ENCODE measurements at places on chromosomes 11 and 22.

DNA sequence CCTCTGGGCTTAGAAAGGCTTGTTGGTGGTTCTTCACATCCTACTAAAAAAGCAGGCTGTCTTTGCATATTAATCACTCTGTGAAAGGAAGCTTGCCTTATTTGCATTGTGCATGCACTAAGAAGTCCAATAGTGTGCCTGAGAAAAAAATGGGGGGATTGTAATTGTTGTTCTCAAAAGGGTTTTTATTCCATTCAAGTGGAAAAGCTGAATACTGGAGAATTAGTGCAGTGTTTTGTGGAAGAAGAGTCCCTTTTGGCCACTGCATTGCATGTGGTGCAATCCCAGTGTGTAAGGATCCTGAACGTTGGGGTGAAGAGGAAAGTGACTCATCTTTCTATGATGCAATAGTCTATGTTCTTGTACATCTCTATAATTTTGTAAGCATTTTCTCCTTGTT lies 16.5 kb downstream of the NCAM1 start:
- DNase-seq, result no peak

- no peak for DNase-seq
Measured at GRCh38 chr11:1437500-1437899, 47.8 kb downstream of the BRSK2 start.

- DNase-seq, result peak; percentile 71
Measured at GRCh38 chr22:22942511-22943329, 55.1 kb downstream of the IGLL5 start.

DNA sequence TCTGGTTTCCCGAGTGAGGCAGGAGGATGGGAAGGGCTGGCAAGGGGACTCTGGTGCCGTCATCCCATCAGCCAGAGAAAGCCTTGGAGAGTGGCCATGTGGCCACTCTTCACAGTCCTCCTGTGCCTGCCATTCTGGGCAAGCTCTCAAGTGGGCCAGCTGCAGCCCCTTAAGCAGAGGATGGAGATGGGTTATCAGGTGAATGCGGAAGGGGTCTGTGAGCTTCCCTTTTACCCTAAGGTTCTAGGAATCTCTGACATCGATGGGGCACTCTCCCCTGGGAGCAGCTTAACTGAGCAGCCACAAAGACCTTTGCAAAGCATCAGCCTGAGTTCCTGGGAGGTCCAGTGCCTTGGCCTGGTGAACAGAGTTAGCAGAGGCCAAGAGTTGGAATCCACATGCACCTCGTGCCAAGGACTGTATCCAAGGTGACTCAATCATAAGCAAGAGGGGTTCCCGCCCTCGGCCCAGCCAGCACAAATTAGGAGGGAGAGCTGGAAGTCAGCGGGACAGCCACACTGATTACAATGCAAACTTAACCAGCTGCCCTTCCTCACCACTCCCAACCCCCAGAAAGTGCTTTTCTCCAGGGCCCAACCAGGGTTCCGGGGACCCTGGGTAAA lies 193.6 kb downstream of the BUD13 start:
- no peak for DNase-seq

- DNase-seq, result no peak
Measured at GRCh38 chr11:67309166-67309565, 5.8 kb downstream of the SSH3 start.

DNA sequence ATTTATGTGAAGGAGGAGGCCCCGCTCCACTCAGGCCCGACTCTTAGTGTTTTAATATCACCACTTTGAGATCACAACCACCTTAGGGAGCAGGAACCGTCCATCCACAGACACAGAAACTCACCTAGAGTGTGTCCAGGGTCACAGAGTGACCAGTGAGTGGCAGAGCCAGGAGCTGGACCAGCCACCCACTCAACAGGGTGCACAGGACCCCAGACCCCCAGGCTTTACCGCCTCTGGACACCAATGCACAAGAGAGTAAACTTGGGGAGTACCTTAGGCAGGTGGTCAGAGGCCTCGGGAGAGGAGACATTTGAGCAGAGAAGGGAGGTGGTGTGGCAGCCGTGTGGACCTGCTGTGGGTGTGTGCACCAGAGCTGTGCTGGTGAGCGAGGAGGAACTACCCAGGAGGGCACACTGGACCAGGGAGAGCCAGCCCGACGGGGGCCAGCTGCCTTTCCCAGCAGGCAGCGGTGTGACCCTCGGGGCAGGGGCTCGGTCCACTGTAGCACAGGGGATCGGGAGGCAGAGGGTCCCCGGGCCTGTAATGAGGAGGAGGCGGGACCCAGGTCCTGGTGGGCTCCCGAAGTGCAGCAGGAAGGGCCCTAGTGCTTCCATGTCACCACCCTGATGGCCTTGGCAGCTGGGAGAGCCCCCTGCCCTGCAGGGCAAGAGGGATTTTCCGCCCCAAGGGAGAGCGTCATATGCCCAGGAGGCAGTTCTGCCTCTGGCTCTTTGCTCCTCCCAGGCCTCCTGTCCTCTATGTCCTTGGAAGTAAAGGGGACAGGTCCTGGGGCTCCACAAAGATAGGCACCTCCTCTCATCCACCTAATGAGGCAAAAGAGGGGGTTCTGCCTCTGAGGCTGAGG lies 7.5 kb upstream of the NLRP6 start:
- no peak for DNase-seq

- DNase-seq, result no peak
Measured at GRCh38 chr11:57482782-57483561, 22.6 kb downstream of the RTN4RL2 start.

- DNase-seq, result no peak
Measured at GRCh38 chr11:117444256-117444655, 116.6 kb downstream of the CEP164 start.

DNA sequence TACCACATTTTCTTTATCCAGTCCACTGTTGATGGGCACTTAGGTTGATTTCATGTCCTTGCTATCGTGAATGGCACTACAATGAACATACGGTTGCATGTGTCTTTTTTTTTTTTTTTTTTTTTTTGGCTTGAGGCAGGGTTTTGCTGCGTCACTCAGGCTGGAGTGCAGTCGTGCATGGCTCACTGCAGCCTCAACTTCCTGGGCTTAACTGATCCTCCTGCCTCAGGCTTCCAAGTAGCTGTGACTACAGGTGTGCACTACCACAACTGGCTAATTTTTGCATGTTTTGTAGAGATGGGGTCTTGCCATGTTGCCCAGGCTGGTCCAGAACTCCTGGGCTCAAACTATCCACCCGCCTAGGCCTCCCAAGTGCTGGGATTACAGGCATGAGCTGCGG lies 1.5 kb upstream of the CCDC90B start:
- no peak for DNase-seq

- DNase-seq, result no peak
Measured at GRCh38 chr22:19719050-19719482, 4.3 kb upstream of the GP1BB start.

DNA sequence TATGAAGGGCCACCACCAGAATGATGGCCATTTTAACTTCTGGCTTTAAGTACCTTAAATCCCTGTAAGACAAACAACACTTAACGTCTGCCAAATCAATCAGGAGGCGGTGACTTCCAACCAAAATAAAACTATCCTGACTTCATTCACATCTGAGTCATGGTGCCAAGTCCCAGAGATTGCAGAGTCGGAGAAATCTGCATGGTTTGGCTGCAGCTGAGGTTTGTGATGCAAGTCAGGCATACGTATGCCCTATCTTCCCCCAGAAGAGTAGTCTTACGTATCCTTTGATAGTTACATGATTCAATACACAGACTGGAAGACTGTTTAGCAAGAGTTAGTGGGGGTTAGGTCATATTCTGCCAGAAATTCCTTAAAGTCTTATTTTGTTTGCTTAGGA lies 1.7 kb upstream of the GAB2 start:
- no peak for DNase-seq
